ENCODE measurements at places on chromosomes 3 and 15. TPM values are rescaled to one million over a fixed set of nuclear protein-coding genes. Genes with fewer than 3 reads are reported as not detected.
A peak's percentile ranks its signal among the peaks of the same experiment; 100 is the strongest.

The WDR49 gene
- not detected for total RNA-seq

GRCh38 chr3:157318639-157319288, 117.9 kb upstream of the PTX3 start:
- no peak overlapping the region for H3K4me3 ChIP-seq
- H3K4me1 ChIP-seq: no peaks in the 10 kb centered on the region
- no peak overlapping the region for H3K27ac ChIP-seq
- no peaks in the 10 kb centered on the region for H3K36me3 ChIP-seq
- no peak for DNase-seq

- H3K4me3 ChIP-seq: no peak overlapping the region
- no peak overlapping the region for H3K27ac ChIP-seq
- H3K4me1 ChIP-seq: no peaks in the 10 kb centered on the region
- no peak for DNase-seq
- no peaks in the 10 kb centered on the region for H3K36me3 ChIP-seq
Measured at GRCh38 chr3:12058408-12058807, 54.2 kb downstream of the SYN2 start.

DNA sequence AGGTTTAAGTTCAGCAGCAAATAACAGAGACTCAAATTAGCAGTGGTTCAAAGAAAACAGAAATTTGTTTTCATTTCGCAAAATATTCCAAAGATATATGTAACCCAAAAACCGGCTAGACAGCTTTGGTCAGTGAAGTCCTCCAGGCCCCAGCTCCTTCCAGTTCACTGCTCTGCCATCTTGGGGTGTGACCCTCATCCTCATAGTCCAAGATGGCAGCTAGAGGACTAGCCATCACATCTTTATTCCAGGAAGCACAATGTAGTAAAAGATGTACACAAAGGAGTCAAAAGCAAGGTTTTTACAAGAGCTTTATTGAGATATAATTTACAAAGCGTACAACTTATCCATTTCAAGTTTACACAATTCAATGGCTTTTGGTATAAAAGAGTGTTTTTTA, 107.1 kb downstream of the LIPC start:
- H3K36me3 ChIP-seq: peaks cover 2% of the 10 kb centered on the region
- no peak overlapping the region for H3K4me3 ChIP-seq
- DNase-seq: no peak
- H3K27ac ChIP-seq: no peak overlapping the region
- H3K4me1 ChIP-seq: peaks cover 7% of the 10 kb centered on the region

GRCh38 chr15:80819001-80819400, 39.8 kb downstream of the CEMIP start:
- no peaks in the 10 kb centered on the region for H3K4me1 ChIP-seq
- H3K36me3 ChIP-seq: no peaks in the 10 kb centered on the region
- peaks cover 10% of the 10 kb centered on the region for H3K27me3 ChIP-seq
- H3K4me3 ChIP-seq: no peak overlapping the region
- no peak for DNase-seq

GRCh38 chr3:31067004-31067403, 172.5 kb upstream of the GADL1 start:
- no peak for DNase-seq
- H3K4me1 ChIP-seq: no peaks in the 10 kb centered on the region
- no peaks in the 10 kb centered on the region for H3K36me3 ChIP-seq

The BRK1 gene
- total RNA-seq: 120 TPM

GRCh38 chr3:57652203-57652602, 40.7 kb downstream of the DENND6A start:
- H3K4me1 ChIP-seq: peaks cover 11% of the 10 kb centered on the region
- H3K27me3 ChIP-seq: no peaks in the 10 kb centered on the region
- peaks cover 74% of the 10 kb centered on the region for H3K36me3 ChIP-seq
- no peak overlapping the region for H3K4me3 ChIP-seq

DNA sequence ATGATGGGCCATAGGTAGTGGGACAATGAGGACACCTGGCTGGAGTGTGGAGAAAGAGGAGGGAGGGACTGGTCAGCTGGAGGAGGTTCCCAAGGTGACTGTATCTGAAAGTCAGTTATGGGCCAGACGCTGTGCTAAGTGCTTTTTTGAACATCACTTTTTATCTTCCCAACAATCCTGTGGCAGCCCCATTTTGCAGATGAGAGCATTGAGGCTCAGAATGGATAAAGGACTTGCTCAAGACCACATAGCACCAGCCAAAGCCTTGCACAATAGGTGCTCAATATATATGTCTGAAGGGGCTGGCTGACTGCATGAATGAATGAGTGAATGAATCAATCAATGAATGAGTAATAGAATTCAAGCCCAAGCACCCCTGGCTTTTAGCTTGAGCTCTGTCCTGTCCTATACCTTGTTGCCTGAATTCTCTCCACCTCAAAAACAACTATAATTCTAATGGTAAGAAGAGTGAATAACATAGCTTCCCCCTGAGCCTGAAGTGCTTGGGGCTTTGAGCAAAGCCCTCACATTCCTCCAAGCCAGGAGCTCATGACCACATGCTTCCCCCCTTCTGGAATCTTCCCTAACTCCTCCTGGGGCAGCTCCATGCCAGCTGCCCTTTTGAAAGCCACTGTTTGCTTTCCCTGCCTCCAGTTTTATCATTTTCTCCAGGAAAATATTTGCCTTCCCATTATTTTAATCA, 150.9 kb downstream of the RPLP1 start:
- H3K27ac ChIP-seq: no peak overlapping the region
- H3K36me3 ChIP-seq: no peaks in the 10 kb centered on the region
- H3K27me3 ChIP-seq: peaks cover 23% of the 10 kb centered on the region
- no peak overlapping the region for H3K4me3 ChIP-seq

The IFT80 gene
- 29.7 TPM for total RNA-seq

DNA sequence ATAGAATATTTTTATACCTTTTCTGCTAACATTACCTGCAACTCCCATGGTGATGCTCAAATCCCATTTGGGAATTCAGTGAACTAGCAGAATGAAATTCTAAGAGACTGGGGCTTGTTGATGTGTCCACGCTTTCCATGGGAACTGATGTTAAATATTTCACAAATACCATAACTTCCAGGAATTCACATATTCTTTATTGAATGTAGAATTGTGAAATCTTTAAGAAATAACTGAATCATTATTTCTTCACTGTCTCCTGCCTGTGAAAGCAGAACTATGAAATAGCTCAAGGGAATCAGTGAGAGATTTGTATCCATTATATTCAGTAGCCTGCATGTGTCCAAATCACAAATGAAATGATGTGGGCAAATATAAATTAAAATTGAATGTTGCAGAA, 130.8 kb downstream of the SERPINI1 start:
- no peak overlapping the region for H3K27ac ChIP-seq
- no peaks in the 10 kb centered on the region for H3K36me3 ChIP-seq
- H3K4me3 ChIP-seq: no peak overlapping the region
- H3K27me3 ChIP-seq: peaks cover 5% of the 10 kb centered on the region

The GOLGA6L6 gene
- not detected for total RNA-seq

GRCh38 chr15:70249616-70250015, 151.9 kb upstream of the TLE3 start:
- H3K36me3 ChIP-seq: no peaks in the 10 kb centered on the region
- no peak overlapping the region for H3K4me3 ChIP-seq
- H3K4me1 ChIP-seq: peaks cover 54% of the 10 kb centered on the region
- H3K27ac ChIP-seq: no peak overlapping the region
- no peak for DNase-seq

GRCh38 chr15:58746174-58746573, 3.3 kb downstream of the ADAM10 start:
- peaks cover 29% of the 10 kb centered on the region for H3K36me3 ChIP-seq
- no peak overlapping the region for H3K4me3 ChIP-seq
- no peak overlapping the region for H3K27ac ChIP-seq
- DNase-seq: no peak
- no peaks in the 10 kb centered on the region for H3K27me3 ChIP-seq

- no peaks in the 10 kb centered on the region for H3K36me3 ChIP-seq
- H3K27me3 ChIP-seq: no peaks in the 10 kb centered on the region
- no peak for DNase-seq
- no peak overlapping the region for H3K27ac ChIP-seq
- H3K4me1 ChIP-seq: no peaks in the 10 kb centered on the region
Measured at GRCh38 chr3:16053794-16054193, 120.7 kb upstream of the GALNT15 start.

The UNC13C gene
- total RNA-seq: not detected

GRCh38 chr15:57281321-57281720, 95.0 kb upstream of the CGNL1 start:
- no peak overlapping the region for H3K4me3 ChIP-seq
- H3K4me1 ChIP-seq: peaks cover 4% of the 10 kb centered on the region
- no peaks in the 10 kb centered on the region for H3K27me3 ChIP-seq
- peaks cover 27% of the 10 kb centered on the region for H3K36me3 ChIP-seq
- no peak for DNase-seq

The UTS2B gene
- not detected for total RNA-seq

The LRRN1 gene
- total RNA-seq: 1.7 TPM

The ITPKA gene
- total RNA-seq: 0.24 TPM

DNA sequence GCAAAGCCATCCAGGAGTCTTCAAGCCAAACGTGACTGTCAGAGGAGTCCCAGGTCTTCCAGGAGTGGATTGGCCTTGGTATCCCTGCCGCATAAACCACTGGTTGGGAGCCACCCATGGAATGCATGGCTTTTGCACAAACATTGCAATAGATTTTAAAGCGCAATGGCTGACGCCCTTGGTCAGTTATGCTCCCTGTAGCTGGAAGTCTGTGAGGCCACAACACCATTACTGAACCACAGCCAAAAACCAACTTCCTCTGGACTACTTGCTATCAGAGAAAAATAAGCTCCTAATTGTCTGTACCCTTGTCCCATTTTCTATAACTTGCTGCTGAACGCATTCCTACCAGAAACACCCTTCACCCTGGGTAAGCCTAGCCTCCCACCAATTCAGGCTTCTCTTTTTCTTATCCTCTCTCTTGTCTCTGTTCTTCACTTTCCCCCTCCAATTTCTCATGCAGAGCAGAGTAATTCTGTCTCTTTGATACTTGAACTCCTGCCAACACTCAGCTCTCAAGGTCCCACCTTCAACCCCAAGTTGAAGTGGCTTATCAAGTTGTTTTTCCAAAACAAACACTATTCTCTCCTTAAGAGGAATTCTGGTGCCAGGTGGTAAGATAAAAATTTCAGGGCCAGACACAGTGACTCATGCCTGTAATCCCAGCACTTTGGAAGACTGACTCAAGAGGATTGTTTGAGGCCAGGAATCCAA, 176.4 kb upstream of the UBE2E1 start:
- no peaks in the 10 kb centered on the region for H3K36me3 ChIP-seq
- no peak overlapping the region for H3K4me3 ChIP-seq
- no peak for DNase-seq
- H3K27ac ChIP-seq: no peak overlapping the region
- H3K4me1 ChIP-seq: no peaks in the 10 kb centered on the region
- H3K27me3 ChIP-seq: peaks cover 7% of the 10 kb centered on the region

The BSN gene
- total RNA-seq: 0.34 TPM

The STAB1 gene
- total RNA-seq: not detected

The ATP13A5 gene
- not detected for total RNA-seq

GRCh38 chr3:180036092-180036670, 556 bp downstream of the PEX5L start:
- peaks cover 11% of the 10 kb centered on the region for H3K4me1 ChIP-seq
- no peak overlapping the region for H3K27ac ChIP-seq
- no peak for DNase-seq
- H3K4me3 ChIP-seq: peak overlapping the region; percentile 34

- H3K4me3 ChIP-seq: no peak overlapping the region
- H3K27me3 ChIP-seq: peaks cover 8% of the 10 kb centered on the region
- no peaks in the 10 kb centered on the region for H3K36me3 ChIP-seq
- no peak overlapping the region for H3K27ac ChIP-seq
Measured at GRCh38 chr3:118813472-118813871, 221.2 kb downstream of the IGSF11 start.

GRCh38 chr3:188602111-188602510, 448.2 kb downstream of the LPP start:
- H3K36me3 ChIP-seq: no peaks in the 10 kb centered on the region
- no peaks in the 10 kb centered on the region for H3K4me1 ChIP-seq
- H3K4me3 ChIP-seq: no peak overlapping the region
- H3K27ac ChIP-seq: no peak overlapping the region

- no peak overlapping the region for H3K4me3 ChIP-seq
- H3K27ac ChIP-seq: no peak overlapping the region
- no peaks in the 10 kb centered on the region for H3K4me1 ChIP-seq
Measured at GRCh38 chr3:51353131-51353530, 32.0 kb upstream of the MANF start.

- H3K36me3 ChIP-seq: peaks cover 4% of the 10 kb centered on the region
- peaks cover 84% of the 10 kb centered on the region for H3K27me3 ChIP-seq
- no peak overlapping the region for H3K27ac ChIP-seq
- no peak overlapping the region for H3K4me3 ChIP-seq
Measured at GRCh38 chr3:44000586-44000985, 241.1 kb upstream of the TOPAZ1 start.

GRCh38 chr3:10623578-10624275, 118.3 kb upstream of the ATP2B2 start:
- no peaks in the 10 kb centered on the region for H3K27me3 ChIP-seq
- H3K4me1 ChIP-seq: no peaks in the 10 kb centered on the region
- DNase-seq: no peak
- H3K4me3 ChIP-seq: no peak overlapping the region

- no peak overlapping the region for H3K4me3 ChIP-seq
- peaks cover 3% of the 10 kb centered on the region for H3K27me3 ChIP-seq
- no peaks in the 10 kb centered on the region for H3K4me1 ChIP-seq
- DNase-seq: no peak
- H3K36me3 ChIP-seq: no peaks in the 10 kb centered on the region
Measured at GRCh38 chr15:71079208-71080044, 35.8 kb upstream of the THSD4 start.

GRCh38 chr15:29813009-29813408, 9.3 kb downstream of the TJP1 start:
- peaks cover 5% of the 10 kb centered on the region for H3K36me3 ChIP-seq
- peaks cover 46% of the 10 kb centered on the region for H3K27me3 ChIP-seq
- H3K27ac ChIP-seq: no peak overlapping the region
- H3K4me3 ChIP-seq: no peak overlapping the region

GRCh38 chr3:48411606-48412374, 18.1 kb downstream of the PLXNB1 start:
- no peak overlapping the region for H3K4me3 ChIP-seq
- no peak overlapping the region for H3K27ac ChIP-seq
- H3K4me1 ChIP-seq: no peaks in the 10 kb centered on the region
- H3K27me3 ChIP-seq: no peaks in the 10 kb centered on the region
- no peak for DNase-seq

GRCh38 chr3:45965653-45966052, 22.4 kb downstream of the CXCR6 start:
- no peaks in the 10 kb centered on the region for H3K27me3 ChIP-seq
- peak; percentile 50 for DNase-seq
- H3K27ac ChIP-seq: peak overlapping the region; percentile 87

- no peaks in the 10 kb centered on the region for H3K4me1 ChIP-seq
- H3K27me3 ChIP-seq: peaks cover 2% of the 10 kb centered on the region
- no peak for DNase-seq
- H3K27ac ChIP-seq: no peak overlapping the region
- H3K36me3 ChIP-seq: no peaks in the 10 kb centered on the region
- no peak overlapping the region for H3K4me3 ChIP-seq
Measured at GRCh38 chr15:75229191-75230015, 27.7 kb downstream of the C15orf39 start.

The CEMIP gene
- total RNA-seq: not detected

The DUSP7 gene
- total RNA-seq: 37.4 TPM

The ROBO2 gene
- total RNA-seq: not detected

The PRR20G gene
- total RNA-seq: not detected

The CHRFAM7A gene
- 1.9 TPM for total RNA-seq
